ENCODE measurements at places on chromosomes 16 and 17.

GRCh38 chr17:74417178-74418045 is 14.5 kb upstream of the GPRC5C start:
- no peak for DNase-seq

DNA sequence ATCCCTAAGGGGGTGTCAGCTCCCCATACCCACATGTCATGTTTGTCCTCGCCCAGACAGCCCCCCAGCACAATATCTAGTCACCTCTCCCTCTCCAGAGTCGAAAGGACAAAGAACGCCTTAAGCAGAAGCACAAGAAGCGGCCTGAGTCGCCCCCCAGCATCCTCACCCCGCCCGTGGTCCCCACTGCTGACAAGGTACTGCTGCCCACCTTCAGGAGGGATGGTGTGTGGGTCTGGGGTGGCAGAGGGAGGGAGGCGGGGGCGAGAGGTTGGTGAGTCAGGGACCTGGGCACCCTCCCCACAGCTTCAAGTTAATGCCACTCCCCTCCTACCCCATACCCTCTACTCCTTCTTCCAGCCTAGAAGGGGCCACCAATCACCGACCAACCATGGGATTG is 7.5 kb downstream of the MLLT6 start:
- no peak for DNase-seq

GRCh38 chr16:87058728-87059250 is 258.4 kb downstream of the C16orf95 start:
- DNase-seq: no peak

- no peak for DNase-seq
Measured at GRCh38 chr16:3149630-3150345, 15.0 kb downstream of the ZNF213 start.

DNA sequence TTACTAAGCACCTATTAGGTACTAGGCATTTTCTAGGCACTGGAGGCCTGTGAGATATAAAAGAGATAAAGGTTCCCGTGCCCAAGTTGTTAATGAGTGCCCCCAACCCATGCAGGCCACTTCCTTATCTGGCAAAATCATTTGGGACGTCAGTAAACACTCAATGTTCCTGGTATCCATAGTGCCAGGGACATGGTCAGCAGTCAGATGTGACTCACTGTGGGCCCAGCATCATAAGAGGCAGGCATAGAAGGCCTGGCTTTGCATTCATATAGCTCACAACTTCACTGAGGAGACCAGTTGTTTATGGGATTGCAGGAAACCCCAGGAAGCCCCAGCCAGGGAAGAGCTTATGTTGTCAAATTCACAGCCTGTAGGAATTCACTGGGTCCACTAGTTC is 81.1 kb downstream of the MRC2 start:
- DNase-seq: no peak

GRCh38 chr17:3645310-3645709 is 8.8 kb downstream of the CTNS start:
- no peak for DNase-seq

- DNase-seq: no peak
Measured at GRCh38 chr17:55812323-55812722, 61.5 kb downstream of the PCTP start.

GRCh38 chr17:41849251-41849990 is 11.8 kb downstream of the KLHL10 start:
- DNase-seq: no peak

DNA sequence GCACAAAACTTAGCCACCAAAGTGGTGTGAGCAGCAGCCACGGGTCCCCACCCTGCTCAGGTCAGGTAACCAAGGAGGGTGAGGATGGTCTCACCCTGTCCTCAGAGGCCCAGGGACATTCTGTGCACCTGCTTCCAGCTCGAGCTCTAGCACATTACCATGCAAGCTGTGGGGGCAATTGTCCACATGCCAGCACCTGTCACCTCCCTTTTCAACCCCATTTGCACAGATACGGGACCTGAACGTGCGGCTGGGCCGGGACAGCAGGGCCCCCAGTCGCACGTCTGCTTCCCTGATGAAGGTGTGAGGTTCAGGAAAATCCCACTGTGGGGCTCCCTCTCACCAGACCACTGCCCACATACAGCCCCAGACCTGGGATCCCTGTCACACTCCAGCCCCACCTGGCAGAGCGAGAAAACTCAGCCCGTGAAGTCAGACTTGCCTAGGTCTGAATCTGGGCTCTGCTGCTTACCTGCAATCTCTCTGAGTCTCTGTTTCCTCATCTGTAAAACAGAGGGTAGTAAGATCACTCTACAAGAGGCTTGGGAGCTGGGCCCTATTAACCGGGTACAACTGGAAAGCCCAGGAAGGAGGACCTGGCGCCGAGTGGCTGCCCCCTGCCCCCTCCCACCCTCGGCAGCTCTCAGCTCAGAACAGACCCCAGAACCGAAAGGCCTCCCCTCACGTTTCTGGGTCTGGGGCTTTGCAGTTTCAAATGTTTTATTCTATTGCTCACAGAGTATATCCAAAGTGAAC is 7.9 kb downstream of the WFIKKN2 start:
- no peak for DNase-seq

GRCh38 chr17:39755554-39756379 is 18.0 kb downstream of the GRB7 start:
- peak; percentile 26 for DNase-seq

- no peak for DNase-seq
Measured at GRCh38 chr16:3561626-3562025, 15.6 kb downstream of the NLRC3 start.

All from stimulated activated CD4-positive, alpha-beta T cell treated with anti-CD3 and anti-CD28 coated beads, TNF-alpha, amount 100 ng/mL, for 1 hour (primary cell).